ENCODE measurements at places on chromosomes 2 and 18. TPM values are rescaled to one million over a fixed set of nuclear protein-coding genes. Genes with fewer than 3 reads are reported as not detected.

DNA sequence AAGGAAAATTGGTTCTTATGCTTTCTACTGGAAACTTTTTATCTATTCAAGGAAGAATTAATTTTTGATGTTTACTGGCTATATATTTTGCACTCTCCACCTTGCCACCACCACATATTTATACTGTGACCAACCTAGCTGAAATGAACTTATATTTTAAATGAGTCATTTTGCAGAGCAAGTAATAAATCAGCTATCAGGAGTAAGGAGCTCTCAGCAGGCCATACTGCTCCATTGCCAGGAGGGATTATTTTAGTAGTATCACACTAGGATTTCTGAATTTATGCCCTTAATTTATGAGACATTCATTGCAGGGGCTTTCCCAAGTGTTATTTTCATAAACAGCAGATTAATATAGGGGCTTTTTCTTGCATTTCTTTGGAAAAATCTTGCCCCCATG lies 125.8 kb upstream of the CYP1B1 start:
- no peaks in the 10 kb centered on the region for H3K36me3 ChIP-seq
- H3K4me1 ChIP-seq: no peaks in the 10 kb centered on the region
- H3K4me3 ChIP-seq: no peak overlapping the region
- H3K27me3 ChIP-seq: no peaks in the 10 kb centered on the region
- no peak overlapping the region for H3K27ac ChIP-seq

DNA sequence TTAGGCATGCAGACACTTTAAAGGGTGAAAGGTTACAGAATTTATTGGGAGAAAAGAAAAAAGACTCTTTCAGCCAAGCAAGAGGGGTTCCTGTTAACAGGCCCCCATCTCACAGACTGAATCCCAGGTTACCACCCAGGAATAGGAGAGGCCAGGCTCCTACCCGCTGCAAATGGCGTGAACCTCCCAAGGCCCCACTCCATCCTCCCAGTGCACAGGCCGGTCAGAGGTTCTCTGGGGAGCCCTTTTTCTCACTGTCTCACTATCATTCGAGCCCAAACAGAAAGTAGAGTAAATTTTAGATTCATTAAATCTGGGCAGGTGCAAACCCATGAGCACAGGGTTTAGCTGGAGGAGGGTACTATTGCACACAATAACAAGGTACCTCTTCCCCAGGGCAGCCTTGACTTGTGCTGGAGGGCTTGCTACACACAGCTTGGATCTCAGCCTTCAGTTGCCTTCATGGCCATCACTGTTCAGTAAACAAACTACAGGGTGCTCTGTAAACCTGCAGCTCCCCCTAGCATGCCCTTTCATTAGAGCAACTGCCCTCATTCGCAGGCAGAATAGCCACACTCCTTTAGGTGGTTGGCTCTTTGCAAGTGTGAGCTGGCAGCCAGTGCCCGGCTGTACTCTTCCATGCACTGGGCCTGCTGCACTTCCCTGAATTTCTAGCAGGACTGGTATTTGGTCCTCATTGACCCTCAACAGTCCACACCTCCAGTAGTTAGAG lies 7.3 kb upstream of the PLEK start:
- DNase-seq: peak; percentile 57
- H3K4me1 ChIP-seq: no peaks in the 10 kb centered on the region
- H3K27ac ChIP-seq: no peak overlapping the region
- H3K4me3 ChIP-seq: no peak overlapping the region

FAM237A gene
- not detected for total RNA-seq

DNA sequence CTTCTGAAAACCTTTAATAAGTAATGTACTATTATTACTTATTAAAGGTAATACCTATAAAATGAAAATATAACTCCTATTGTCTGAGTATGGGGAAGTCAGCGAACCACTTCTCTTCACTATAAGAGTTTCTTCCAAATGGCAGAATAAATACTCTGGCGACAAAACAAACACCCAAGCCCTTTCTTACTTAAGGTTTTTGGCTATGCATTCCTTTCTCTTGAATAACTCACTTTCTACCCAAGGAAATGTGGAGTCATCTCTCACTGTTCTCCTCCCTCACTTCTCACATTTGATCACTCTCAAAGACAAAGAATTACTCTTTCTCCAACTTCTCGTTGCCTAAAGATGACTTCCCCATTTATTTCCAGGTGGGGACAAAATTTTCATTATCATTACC lies 816.8 kb upstream of the CRIM1 start:
- no peaks in the 10 kb centered on the region for H3K36me3 ChIP-seq
- no peaks in the 10 kb centered on the region for H3K27me3 ChIP-seq
- H3K27ac ChIP-seq: no peak overlapping the region
- no peak for DNase-seq

DNA sequence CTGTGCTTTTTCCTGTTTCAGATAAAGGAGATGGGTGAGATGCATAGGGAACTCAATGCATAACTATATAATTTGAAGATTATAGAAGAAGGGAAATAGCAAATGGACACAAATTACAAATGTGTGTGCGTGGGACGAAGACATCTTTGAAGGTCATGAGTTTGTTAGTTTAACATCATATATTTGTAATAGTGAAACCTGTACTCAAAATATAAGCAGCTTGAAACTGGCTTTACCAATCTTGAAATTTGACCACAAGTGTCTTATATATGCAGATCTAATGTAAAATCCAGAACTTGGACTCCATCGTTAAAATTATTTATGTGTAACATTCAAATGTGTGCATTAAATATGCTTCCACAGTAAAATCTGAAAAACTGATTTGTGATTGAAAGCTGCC lies 16.4 kb upstream of the MSH2 start:
- no peak for DNase-seq

GRCh38 chr2:48601349-48601748 lies 16.3 kb upstream of the GTF2A1L start:
- no peak overlapping the region for H3K27ac ChIP-seq
- no peaks in the 10 kb centered on the region for H3K27me3 ChIP-seq
- no peaks in the 10 kb centered on the region for H3K36me3 ChIP-seq
- no peaks in the 10 kb centered on the region for H3K4me1 ChIP-seq

EGR4 gene
- not detected for total RNA-seq

DNA sequence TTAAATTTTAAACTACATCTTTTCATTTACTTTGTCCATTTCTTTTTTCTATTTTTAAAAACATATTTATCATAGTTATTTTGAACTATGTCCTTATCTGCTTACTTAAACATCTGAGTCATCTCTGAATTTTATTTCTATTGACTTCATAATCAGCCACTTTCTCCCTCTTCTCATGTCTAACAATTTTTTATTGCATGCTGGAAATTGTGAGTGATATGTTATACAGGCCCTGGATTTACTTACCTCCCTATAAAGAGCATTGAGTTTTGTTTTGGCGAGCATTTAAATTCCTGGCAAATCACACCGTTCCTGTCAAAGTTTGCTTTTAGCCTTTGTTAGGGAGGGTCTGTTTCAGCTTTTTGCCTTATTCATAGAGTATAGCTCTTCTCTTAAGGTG lies 39.3 kb downstream of the KCNIP3 start:
- peaks cover 1% of the 10 kb centered on the region for H3K27me3 ChIP-seq
- DNase-seq: no peak
- H3K4me3 ChIP-seq: no peak overlapping the region

Data from endothelial cell of umbilical vein (primary cell).